ENCODE measurements at places on chromosomes 11 and 22.

GRCh38 chr22:43334378-43334777 lies 8.8 kb downstream of the SCUBE1 start:
- no peak for DNase-seq

DNA sequence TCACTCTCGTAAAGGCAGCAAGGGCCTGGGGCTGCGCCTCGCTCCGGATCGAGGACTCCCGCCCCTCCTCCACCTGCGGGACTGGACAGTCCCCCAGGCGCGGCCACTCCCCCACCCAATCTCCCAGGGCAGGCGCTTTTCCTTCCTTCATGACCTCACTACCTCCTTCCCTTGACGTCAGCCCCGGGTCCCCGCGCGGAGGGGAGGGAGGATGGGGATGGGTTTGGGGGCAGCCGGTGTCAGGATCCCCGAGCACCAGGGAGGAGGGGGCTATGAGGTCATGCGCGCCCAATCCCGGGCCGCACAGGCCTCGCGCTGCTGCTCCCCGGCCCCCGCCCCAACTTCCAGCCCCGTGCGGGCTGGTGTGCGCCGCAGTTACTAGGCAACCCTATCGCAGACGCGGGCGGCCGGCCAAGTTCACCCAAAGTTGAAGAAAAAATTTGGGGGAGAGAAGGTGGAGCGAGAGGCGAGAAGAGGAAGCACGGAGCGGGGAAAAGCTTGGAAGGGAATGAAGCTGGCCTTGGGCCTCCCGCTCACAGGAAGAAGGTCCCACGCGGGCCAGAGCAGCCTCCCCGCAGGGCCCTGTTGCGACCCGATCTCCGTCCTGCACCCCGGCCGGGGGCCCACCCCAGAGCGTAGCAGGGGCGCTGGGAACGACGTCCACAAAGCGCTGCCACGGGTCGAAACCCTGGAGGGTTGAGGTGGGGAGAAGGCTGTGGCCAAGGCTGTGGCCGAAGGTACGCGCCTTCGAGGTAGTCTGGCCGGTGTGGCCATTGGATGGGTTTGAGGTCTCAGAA lies 8.3 kb downstream of the WT1 start:
- DNase-seq: no peak

DNA sequence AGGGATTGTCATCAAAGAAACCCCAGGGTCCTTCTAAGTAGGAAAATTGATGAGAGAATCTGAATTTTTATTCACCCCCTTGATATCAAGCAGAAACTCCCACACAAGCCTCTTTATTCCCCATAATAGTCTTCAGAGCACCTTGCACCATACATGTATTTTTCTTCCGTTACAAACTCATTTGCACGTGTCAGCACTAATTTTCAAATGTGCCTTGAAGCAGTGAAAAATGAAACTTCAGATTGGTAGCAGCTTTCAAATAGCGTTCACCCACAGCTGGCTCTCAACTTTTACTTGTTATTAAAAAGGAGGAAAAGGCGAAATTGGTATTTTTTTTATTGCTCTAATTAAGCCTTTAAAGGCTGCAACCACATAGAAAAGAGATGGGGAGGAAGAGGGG lies 343.0 kb upstream of the TENM4 start:
- no peak for DNase-seq

GRCh38 chr11:118928870-118929500 lies 3.3 kb upstream of the BCL9L start:
- peak; percentile 36 for DNase-seq

- DNase-seq: no peak
These were observed 80.3 kb upstream of the SHISAL1 start for GRCh38 chr22:44393066-44393465.

DNA sequence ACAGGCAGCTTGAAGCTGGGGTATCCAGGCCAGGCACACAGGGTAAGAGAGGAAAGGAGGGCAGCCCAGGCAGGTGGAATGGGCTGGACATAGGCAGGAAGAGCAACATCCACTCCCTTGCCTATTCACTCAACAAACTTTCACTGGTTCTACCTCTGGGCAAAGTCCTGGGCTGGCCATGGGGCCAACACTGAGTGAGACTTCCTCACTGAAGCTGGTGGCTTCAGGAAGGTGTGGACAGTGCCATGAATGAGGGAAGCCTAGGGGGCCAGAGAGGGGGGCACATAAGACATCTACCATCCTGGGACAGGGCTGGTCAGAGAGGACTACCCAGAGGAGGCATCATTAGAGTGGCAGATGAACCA lies 44.9 kb upstream of the TCF20 start:
- DNase-seq: no peak

DNA sequence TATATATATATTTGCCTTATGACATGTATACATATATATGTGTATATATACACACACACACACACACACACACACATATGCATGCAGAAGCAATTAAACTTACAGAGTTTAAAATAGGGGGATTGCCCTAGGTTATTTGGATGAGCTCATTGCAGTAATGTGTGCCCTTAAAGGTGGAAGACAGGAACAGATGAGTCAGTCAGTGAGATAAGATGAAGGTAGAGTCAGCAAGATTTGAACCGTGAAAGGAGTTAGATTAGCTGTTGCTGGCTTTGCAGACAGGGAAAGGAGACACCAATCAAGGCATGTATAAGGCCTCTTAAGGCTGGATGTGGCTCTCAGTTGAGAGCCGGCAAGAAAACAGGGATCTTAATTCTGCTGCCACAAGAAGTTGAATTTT lies 902.4 kb upstream of the RAG2 start:
- DNase-seq: no peak

DNA sequence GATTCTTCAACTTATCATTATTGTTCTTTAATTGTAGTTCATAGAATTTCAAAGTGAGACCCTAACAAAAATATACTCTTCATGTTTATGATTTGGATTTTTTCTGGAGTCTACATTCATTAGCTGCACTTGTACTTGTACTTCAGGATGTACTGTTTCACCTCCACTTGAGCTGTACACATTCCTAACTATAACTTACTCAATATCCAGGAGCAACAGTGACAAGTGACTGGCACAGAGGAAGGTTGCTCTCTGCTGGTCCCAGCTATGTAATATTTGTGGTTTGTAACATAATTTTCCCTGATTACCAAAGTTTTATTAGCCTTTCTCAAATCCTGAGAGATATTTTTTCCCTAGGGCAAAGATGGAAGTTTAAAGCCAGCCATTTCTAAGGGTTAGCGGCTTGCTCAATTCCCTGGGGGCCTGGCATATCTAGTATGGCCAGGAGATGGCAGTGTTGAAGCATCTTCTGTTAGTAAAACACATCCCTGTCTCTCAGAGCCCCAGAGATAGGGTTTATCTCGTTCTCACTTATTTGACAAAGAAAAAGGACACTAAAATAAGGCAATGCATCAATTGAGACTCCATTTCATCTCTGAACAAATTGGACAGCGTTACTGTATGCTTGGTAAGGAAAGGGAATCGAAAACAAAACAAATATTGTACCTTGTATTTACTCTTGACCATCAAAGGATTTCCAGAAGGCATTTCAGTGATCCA lies 14.2 kb downstream of the OR52A5 start:
- DNase-seq: peak; percentile 27

GRCh38 chr11:69905611-69906452 lies 86.6 kb upstream of the FGF3 start:
- no peak for DNase-seq

GRCh38 chr22:44741929-44742328 lies 10.4 kb upstream of the ARHGAP8 start:
- DNase-seq: no peak

DNA sequence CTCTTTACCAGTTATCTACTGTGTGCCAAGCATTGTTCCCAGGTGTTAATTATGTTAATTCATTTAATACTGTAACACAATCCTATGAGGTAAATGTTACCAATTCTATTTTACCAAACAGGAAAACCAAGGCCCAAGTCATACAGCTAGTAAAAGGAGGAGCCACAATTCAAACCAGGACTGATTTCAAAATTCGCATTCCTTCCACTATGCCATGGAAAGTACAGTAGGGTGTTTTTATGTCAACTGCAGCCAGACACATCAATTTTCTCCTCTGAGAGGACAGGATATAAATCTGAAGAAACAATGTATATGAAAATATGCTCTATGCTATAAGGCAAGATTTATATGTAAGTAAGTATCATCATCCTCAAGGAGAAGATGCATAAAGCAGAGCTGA lies 104.3 kb downstream of the RPL27A start:
- DNase-seq: no peak

DNA sequence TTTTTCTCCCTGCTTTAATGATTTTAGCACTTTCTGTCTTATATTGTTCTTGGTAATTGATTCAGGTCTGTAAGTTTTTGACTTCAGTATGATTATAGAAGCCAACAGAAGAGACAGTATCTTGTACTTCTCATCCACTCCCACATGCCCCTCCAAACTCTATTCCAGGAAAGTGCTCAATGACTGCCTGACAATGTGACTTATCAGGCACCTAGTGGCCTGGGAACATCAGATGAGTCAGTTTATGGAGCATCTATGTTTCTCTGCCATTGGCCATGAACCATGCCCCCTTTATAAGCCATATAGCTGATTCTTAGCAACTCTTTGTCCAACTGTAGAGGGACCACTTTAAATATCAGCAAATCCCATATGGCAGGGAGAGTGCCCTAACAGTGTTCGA lies 179.2 kb upstream of the MTMR2 start:
- DNase-seq: no peak

- DNase-seq: no peak
These were observed 48.8 kb upstream of the YWHAH start for GRCh38 chr22:31895411-31896123.

DNA sequence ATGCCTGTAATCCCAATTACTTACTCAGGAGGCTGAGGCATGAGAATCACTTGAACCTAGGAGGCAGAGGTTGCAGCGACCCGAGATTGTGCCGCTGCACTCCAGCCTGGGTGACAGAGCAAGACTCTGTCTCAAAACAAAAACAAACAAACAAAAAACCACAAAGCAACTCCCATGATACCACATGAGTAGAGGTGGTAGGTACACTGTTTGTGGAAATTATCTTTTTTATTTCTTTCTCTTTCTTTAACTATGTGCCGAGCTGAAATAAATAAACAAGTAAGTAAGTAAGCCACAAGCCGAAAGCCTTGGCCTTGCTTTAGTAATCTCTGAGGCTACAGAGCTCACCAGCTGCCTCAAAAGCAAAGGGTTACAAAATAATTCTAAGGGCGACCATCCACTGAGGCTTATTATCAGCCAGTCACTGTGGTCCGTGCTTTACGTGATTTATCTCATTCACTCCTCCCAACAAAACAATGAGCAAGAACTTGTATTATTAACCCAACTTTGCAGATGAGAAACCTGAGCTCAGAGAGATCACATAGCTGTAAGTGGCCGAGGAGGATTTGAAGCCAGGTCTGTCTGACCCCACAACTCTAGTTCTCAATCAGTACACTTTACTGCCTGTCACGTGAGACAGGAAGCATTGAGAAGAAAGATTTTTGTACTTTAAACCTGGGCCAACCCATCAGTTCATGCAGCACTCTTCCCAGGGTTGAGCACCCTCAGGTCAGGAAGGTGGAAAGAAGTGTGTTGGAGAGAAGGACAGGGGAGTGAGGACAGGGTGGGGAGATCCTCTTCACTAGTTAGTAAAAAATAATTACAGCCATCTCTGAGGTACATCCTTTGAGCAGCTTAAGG lies 69.8 kb upstream of the MTMR2 start:
- no peak for DNase-seq

- DNase-seq: no peak
These were observed 459.5 kb upstream of the CNTN5 start for GRCh38 chr11:98561252-98561651.

GRCh38 chr11:108873310-108873709 lies 208.4 kb downstream of the DDX10 start:
- DNase-seq: no peak

GRCh38 chr11:114259124-114259526 lies 37.1 kb upstream of the NNMT start:
- DNase-seq: no peak

DNA sequence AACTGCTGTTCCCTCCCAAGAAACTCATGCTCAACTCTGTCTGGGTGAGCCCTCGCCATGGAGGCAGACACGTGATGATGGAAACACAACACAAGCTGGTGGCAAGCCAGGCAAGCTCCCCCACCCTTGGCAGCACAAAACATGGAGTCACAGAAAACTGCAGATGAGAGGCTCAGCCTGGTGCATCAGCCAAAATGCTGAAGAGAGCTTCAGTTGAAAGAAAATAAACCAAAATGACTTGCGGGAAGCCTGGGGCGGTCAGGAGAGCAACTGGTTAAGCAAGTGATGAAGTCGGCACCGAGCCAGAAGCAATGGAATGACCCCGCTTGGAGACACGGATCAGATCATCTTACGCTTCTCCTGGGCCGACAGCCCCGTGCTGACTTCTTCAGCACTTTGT lies 68.3 kb downstream of the C11orf58 start:
- DNase-seq: no peak

DNA sequence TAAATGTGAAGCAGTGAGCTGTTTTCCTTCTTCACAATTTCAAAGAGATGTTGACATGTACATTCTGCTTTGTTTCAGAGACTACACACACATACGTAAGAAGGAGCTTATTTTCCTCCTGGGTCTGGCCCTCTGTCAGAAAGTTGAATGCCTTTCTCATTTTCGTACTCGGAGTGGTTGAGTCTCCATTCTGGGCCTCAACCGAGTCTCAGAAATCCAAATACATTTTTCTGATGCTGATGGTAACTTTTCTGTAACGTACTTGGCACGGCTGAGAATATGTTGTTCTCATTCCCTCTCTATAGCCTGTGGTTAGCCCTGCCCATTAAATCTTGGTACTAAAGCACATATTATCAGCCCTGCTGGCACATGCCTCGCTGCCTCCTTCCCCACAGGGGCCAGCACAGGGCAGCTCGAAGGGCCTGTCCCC lies 25.3 kb downstream of the PARVA start:
- DNase-seq: no peak

GRCh38 chr22:45962756-45963324 lies 14.1 kb downstream of the WNT7B start:
- no peak for DNase-seq

- DNase-seq: no peak
These were observed 667 bp downstream of the RAB6A start for GRCh38 chr11:73760135-73760678.

DNA sequence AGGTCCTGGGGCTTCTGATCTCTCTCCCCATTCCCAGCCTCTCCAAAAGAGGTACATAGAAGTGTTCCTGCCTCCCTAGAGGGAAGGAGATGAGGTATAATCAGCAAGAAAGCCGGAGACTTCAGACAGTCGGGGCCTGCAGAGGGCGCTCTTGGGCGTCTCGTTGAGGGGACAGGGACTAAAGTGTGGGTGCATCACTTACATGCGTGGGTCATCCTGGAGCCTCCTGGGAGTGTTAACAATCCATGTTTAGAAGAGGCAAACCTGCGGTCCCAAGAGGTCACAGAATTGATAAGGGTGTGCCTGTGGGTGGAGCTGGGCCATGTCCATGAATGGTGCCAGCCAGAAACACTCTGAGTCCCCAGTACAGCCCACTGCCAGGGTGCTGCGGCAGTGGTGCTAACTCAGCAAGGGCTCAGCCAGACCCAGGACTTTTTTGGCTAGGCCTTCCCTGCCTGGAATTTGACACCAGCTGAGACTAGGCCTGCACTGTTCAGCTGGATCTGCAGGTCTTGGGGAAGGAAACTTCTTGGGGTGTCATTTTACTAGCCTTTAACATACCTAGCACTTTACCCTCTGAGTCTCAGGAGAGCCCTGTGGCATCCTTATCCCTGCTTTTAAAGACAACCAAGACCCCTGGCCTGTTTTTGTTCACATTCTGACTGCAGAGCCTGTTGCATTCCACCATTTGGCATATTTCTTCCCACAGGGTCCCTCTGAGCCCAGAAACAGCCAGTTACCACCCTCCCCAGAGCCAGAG lies 5.5 kb downstream of the YDJC start:
- no peak for DNase-seq

All from CD4-positive, alpha-beta T cell treated with Interleukin-15 for 4 hours (primary cell).